Activated T-helper 2 cell treated with anti-CD3 and anti-CD28 coated beads, Interferon-gamma antibody, Interleukin-2, Interleukin-4, amounts not matched to agents 10 μg/mL and 5 μg/mL and 100 μg/mL, durations not matched to agents 14 hours and 24 hours and 36 hours (primary cell): ENCODE measurements at places on chromosomes 12 and 14.
A peak's percentile ranks its signal among the peaks of the same experiment; 100 is the strongest.

GRCh38 chr12:123472438-123472849, 14.5 kb downstream of the SNRNP35 start:
- DNase-seq: no peak

GRCh38 chr12:39605501-39605900, 14.1 kb downstream of the ABCD2 start:
- no peak for DNase-seq

DNA sequence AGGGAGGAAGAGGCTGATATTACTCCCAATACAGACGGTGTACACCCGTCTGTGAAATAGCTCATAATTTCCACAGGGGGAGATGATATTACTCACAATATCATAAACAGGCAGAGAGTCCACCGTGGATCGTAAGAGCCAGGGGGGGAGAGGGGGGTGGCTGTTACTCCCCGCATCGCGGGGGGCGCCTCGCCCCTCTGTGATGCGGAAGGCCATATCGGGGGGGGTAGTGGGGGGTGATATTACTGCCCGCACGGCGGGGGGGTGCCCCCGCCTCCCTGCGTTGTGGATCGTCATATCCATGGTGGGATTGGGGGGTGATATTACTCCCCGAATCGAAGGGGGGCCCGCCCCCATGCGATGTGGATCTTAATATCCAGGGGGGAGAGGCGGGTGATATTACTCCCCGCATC, 91.9 kb downstream of the FRMD6 start:
- no peak for DNase-seq

DNA sequence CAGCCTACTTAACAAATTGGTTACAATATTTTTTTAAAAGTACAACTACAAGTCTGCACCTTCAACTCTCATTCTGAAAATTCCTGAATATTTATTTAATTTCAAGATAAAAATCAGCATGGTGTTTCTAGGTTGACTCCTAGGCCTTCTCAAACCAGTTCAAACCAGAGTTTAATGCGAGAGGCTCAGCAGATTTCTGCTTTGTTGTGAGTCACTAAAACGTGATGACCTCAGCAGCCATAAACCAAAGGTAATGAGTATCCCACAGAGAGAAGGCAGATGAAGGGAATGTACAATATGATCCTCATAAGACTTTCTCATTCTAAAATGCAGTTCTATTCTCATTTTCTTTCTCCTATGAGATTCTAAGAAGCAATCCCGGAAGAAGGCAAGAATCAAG, 1.5 kb downstream of the PRDM4 start:
- no peak for DNase-seq

DNA sequence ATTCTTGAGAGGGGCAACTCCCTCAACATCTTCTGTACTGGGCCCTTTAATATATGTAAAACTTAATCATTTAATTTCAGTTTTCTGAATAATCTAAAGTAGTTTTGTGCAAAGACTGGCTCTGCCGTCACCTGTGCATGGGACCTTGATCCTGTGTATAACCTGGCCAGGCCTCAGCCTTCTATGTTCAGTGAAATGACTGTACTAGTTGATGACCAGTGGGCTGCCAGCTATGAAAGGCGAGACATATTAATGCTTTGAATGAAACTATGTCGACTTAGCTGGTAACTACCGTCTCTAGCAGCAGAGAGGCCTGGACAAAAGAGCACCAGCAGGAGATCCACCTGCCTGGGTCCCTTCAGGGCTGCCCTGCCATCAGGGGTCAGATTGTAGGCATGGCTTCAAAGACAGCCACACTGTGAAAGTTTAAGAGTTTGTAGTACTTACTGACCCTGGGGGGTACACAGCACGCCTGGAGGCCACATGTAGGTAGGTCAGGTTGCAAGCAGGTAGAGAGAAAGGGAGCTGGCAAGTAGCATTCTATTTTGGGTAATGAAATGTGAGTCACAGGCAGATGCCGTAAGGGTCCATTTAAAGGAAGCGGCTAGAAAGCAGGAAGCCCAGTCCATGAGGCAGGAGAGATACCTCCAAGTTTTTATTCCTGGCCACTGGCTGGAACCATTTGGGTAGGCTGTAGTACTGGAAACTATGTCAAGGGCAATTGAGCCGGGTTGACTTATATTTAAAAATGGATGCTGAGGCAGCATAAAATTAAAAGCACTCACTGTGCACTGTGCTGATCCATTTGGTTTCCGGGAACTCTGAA, 77.2 kb downstream of the BHLHE41 start:
- no peak for DNase-seq

DNA sequence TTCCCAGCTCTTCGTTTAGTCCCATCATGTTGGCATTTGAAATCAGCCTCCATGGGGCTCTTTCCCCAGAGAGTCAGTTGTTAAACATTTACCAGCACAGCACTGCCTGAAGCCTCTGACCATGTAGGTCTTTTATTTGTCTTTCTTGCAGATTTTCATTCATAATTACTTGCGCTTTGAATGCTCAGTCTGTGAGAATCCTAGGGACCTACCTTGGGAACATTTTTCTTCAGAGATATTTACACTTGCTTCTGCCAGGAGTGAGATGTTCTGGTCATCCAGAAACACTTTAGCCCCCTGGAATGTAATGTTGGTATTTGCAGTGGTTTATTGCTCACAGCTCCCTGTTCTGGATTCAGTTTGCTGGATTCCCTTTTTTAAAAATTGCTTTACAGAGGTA, 41.7 kb downstream of the RPH3A start:
- DNase-seq: no peak

GRCh38 chr14:64659366-64659765, 44.9 kb upstream of the PLEKHG3 start:
- DNase-seq: no peak

- no peak for DNase-seq
Observed at GRCh38 chr12:65778258-65779090, 45.8 kb upstream of the HMGA2 start.

DNA sequence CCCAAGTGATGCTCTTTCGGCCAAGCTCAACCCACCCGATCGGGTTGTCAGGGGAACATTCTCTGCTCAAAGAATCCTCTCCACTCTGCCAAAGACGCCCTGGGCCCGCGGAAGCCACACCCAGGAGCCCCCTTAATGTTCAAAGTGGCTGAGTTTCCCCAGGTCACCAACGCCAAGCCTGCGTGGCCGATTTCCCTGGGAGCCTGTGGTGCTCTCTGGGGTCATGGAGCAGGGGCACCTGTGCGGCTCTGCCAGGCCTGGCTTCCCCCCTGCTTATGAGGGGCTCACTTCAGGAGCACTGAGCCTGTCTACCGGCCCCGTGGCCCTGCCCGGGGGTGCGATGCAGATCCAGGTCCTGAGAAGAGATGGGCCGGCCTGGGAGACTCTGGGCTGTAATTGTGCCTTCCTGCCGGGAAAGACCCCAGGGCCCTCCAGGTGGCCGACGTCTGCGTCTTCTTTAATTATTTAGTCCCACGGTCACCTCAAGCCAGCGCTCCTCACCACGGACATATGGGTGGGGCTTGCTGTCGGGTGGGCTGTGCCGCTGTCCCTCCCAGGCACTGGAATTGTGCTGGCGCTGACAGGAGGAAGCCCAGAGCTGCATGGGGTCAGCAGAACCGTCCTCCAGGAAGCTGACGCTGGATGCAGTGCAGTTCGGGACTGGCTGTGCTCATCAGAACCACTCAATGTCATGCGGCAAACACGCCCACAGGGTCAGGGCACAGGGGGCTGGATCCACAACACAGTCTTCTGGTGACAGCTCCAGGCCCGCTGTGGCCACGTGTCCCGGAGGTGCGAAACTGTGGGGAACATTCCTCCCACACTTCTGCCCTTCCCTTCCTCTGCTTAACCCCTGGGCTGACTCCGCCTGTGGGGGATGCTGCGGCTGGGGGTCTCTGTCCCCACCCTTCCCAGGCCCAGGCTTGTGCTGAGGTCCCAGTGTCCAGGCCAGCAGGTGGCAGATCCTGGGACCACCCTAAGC, 267.6 kb upstream of the SFSWAP start:
- no peak for DNase-seq

DNA sequence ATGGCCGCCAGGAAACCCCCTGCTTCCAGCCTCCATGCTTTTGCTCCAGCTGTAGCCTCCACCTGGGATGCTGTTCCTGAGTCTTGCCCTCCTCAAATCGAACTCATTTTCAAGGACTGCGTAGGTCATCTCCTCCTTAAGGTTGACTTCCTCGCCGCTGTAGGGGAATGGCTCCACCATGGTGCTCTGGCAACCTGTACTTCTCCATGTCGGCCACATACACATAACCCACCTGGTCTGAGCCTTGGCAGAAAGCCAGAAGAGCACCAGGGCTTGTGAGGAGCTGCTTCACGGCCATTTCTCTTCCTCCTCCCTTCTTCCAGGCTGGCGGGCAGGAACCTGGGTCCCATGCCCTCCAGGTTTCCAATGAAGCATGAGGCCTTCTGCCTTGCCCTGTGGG, 36.7 kb upstream of the BEGAIN start:
- no peak for DNase-seq

DNA sequence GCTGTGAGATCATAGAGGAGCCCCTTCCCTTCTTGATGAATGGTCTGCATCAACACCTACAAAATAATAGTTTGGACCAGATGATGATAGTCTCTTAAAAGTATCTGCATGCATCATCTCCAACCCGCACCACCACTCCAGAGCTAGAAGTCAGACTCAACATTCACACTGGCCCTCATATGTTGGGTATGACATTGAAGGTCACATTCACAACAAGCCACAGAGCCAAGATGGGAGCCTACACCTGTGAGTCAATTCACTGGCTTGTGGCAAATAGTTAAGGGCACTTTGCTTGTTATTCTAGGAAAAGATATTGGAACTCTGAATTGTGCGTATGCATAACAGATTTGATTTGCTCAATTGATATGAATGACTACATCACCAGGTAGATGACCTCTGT, 1197.9 kb downstream of the VRK1 start:
- DNase-seq: no peak

- DNase-seq: no peak
Observed at GRCh38 chr12:80000831-80001230, 65.9 kb upstream of the PPP1R12A start.

DNA sequence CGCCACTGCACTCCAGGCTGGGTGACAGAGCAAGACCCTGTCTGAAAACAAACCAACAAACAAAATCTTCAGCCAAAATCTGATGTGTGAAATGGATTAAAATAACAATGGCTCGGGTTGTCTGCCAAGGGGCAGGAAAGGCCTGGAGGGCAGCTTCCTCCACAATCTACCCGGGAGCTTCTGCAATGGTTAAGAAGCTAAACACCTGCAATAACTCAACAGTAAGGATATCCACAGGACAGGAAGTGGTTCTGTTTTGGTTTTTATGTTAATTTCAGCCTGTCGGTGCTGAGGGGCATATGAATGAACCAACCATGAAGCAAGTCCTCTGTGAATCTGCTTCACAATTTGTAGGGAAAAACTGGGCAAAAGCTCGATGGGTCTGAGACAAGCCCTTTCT, 34.4 kb downstream of the RAD52 start:
- DNase-seq: no peak

DNA sequence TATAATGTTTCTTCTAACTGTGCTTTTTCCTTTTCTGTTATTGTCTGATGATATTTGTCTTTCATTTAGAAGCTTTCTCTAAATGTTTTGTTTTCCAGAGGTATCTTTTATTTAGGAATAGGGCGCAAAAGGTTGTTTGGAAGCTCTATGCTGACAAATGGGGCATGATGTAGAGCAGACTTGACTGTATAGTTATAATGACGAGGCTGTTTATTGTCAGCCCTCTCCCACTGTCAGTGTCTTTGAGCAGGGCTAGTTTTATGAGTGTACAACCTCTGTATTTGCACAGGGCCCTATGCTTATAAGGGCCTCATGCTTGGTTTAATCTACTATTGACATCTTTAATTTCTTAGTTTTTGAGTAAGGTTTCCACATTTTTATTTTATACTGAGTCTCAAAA, 158.9 kb downstream of the CCDC91 start:
- no peak for DNase-seq

GRCh38 chr14:32306549-32306948, 22.5 kb upstream of the AKAP6 start:
- no peak for DNase-seq

GRCh38 chr12:21566223-21566906, 38.3 kb downstream of the GYS2 start:
- DNase-seq: no peak

- no peak for DNase-seq
Observed at GRCh38 chr12:112063273-112063672, 45.3 kb downstream of the NAA25 start.

DNA sequence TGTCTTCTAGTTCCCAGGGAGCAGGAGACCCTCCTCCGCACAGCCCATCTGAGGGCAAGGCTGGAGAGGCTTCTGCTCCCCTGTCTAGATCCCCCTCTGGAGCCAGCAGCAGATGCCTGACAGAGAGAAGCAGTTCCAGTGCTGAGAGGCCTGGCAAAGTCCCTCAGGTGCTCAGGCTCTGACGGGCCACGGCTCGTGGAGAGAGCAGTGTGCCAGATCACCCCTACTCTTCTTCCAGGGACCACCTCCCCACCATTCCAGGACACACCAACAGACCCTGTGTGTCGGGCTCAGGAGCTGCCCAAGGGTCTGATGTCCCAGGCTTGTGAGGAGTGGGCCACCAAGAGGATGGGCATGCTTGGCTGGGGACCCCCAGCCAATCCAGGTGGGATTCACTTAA, 22.5 kb upstream of the C14orf180 start:
- DNase-seq: no peak

GRCh38 chr12:91975891-91976290, 169.8 kb downstream of the BTG1 start:
- DNase-seq: no peak

DNA sequence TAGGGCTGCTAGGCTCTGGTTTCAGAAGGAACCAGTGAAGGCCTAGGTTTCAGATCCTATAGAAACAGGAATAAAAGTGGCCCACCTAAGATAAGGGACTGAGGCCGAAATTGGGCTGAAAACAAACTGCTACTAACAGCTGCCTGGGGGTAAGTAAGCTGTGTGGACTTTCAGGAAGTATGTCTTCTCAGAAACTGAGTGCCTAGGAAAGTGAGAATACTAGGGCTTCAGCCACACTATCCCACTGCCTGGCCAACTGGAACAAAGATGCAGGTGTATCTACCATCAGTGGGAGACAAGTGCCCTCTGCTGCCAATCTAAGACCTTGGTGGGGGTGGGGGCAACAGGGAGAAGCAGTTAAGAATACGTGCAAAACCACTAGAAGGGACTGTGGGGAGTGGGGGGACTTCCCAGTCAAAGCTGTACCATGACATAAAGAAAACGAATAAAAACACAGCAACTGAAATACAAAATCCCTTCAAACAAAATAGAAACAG, 82.5 kb downstream of the MED13L start:
- peak; percentile 40 for DNase-seq
